Calu3 (cell line): ENCODE measurements at places on chromosomes 4 and X. TPM values are rescaled to one million over a fixed set of nuclear protein-coding genes. Genes with fewer than 3 reads are reported as not detected.

Gene OPRPN
- not detected in 2 replicates for total RNA-seq

Gene TMEM255A
- not detected in 2 replicates for total RNA-seq

Gene DDIT4L
- total RNA-seq = 0.57 and 1.2 TPM in 2 replicates

Gene IL2RG
- total RNA-seq = 0.57 and 3.6 TPM in 2 replicates

Gene VBP1
- total RNA-seq = 56.3 and 58.1 TPM in 2 replicates

Gene TRPC5OS
- total RNA-seq = not detected in 2 replicates

Gene GABRG1
- total RNA-seq = not detected in 2 replicates

Gene AKAP14
- total RNA-seq = not detected in 2 replicates

Gene ETDB
- total RNA-seq = not detected in 2 replicates

Gene IKBKG
- 39.9 and 46.3 TPM in 2 replicates for total RNA-seq

Gene CYP4V2
- 43.3 and 43.8 TPM in 2 replicates for total RNA-seq

Gene TEX13B
- total RNA-seq = not detected in 2 replicates

Gene SPANXC
- total RNA-seq = not detected in 2 replicates

Gene STBD1
- total RNA-seq = 3.2 and 5.0 TPM in 2 replicates

Gene ANXA3
- 158 and 188 TPM in 2 replicates for total RNA-seq

Gene TENM3
- total RNA-seq = 2.3 and 5.9 TPM in 2 replicates

Gene TLR10
- total RNA-seq = not detected in 2 replicates

Gene ARHGEF6
- total RNA-seq = 0.07 and 0.17 TPM in 2 replicates

Gene MAB21L2
- total RNA-seq = 0.17 and 0.29 TPM in 2 replicates
